Stimulated activated CD4-positive, alpha-beta T cell treated with anti-CD3 and anti-CD28 coated beads, Interleukin-15, amount 100 ng/mL, for 48 hours (primary cell): ENCODE measurements at places on chromosomes 16 and 17.

- no peak for DNase-seq
These were observed 3.9 kb downstream of the CCR7 start for GRCh38 chr17:40561294-40561870.

DNA sequence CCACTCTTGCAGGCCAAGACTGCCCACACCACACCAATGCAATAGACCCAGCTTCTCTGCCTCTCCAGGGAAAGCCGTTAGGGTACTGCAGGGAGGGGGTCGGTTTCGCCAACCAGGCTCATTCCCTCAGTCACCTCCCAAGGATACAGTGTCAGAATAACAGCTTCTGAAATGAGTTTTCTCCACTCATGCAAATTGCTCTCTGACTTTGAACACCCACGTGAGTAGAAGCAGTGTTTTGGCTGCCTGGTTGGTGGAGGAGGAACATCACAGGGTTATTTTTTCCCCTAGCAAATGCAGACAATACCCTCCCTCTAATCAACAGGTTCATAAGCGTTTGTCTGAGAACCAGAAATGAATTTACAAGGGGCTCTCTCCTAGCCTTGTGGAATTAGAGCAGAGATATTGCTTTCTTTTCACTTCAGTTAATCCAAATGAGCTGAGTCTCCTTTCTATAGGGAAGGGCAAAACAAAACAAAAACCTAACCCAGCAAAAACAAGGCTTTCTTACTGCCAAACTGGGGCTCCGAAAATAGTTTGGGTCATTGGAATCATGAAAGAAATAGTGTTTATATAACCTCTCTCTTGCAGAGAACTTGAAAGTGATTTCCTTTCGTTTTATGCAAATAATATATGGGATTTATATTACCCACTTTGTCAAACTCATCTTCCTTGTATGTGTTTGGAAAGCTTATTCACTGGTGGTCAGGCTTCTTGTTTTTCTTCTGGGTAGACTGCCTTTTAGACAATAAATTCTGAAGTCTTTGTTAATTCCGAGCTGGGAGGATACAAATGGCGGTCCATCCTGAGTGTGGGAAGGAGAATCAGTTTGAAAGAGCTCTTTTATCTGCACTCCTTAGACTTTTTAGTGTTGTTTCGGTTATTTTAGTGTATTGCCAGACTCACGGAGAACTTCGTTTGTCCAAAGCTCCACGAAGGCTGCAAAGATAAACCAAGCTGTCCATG is 229.9 kb downstream of the MSI2 start:
- no peak for DNase-seq

GRCh38 chr16:4664538-4665418 is 28.6 kb upstream of the NUDT16L1 start:
- DNase-seq = no peak

- DNase-seq = no peak
These were observed 483 bp downstream of the RPA1 start for GRCh38 chr17:1830288-1830687.

DNA sequence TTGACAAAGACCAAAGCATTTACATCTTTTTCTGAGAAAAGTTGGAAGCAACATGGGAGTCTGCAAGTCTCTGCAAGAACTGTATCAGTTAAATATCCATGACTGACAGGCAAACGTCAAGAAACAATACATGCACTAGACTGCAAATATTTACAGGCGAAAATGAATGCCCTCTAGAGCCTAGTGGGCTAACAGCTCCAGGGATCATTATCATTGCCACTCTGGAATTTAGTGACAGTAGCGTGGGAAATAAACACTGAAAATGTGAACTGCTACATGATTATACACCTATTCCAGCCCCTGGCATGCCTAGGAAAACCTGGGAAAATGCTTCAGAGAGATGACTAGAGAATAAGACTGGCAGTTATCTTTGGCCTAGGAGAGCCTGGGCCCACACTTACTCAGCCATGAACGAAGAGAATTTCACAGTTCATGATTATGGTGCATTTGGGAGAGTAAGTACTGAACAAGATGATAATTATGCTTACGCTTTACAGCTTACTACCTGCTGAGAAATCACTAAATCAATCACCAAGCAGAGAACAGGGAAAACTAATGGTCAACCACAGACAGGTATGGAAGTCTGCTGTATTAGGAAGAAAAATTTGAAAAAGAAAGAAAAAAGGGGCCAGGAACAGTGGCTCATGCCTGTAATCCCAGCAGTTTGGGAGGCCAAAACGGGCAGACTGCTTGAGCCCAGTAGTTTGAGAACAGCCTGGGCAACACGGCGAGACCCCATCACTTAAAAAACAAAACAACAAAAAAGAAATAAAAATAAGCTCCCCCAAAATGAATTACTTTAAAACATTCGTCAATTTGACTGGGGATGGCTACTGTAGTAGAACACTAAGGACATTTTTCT is 66.6 kb upstream of the CLEC18B start:
- DNase-seq = no peak

DNA sequence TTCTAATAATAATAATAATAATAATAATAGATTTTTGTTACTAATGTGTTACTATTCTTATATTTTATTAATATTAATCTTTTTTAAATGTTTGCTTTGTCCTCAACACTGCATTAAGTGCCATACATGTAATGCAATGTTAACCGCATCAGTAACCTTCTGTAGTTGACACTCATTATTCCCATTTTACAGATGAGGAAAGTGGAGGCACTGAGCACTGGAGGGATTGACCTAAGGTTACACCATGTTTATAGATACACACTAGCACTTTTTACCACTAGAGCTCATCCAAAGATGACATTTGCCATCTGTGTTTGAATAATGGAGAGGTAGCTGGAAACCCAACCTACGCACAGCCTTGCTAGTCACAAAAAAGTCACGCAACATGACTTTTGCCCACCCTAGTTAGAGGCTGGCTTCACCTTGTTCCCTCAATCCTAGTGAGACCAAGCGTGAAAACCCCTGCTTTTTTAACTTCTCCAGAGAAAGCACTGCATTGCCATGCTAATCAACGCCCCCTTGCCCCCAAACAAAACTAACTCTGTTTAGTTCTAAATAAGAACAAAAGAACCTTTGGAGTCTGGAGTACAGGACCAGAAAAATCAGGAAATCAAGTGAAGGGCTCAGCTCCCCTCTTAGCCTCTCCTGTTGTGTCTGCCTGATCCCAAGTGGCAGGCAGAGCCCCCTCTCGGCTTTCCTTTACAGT is 2.3 kb downstream of the ARSG start:
- DNase-seq = no peak

DNA sequence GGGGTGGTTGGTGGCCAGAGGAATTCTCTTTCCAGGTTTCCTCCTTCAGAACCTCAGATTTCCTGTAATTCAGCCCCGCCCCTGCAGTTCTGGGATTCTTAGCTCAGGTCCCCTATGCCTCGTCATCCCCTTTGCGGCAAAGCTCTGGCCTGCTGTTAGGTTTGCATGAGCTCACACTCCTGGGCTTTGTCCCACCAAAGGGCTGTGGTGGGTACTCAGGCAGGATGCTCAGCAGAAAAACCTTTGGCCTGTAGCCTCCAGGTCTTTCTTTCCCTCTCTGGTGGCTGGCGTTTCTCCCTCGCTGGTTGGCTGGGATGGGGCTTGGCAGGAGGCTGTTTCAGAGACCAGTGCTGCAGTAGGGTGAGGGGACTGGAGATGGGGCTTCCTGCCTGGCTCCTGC is 9.6 kb upstream of the PLEKHG4 start:
- no peak for DNase-seq

GRCh38 chr17:61461967-61462718 is 9.9 kb downstream of the TBX4 start:
- DNase-seq = no peak

DNA sequence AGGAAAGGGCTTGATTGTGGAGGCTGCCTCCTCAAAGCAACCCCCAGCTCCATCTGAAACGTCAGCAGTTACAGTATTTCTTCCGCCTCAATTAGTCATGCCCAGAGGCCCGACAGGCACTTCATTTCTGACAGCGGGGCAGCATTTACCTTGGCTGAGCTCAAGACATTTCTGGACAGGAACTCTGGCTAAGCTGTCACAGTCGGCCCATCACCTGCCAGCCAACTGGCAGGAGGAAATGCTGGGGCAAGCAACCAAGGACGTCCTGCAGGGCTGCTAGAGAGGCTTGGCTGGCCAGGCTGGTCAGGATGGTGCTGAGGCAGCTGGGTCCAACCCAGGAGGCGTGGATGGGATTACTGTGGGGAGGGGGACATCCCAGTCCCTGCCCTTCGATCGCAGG is 27.8 kb downstream of the PLXDC1 start:
- DNase-seq = no peak

- DNase-seq = no peak
These were observed 4.3 kb downstream of the ABI3 start for GRCh38 chr17:49214676-49215360.

DNA sequence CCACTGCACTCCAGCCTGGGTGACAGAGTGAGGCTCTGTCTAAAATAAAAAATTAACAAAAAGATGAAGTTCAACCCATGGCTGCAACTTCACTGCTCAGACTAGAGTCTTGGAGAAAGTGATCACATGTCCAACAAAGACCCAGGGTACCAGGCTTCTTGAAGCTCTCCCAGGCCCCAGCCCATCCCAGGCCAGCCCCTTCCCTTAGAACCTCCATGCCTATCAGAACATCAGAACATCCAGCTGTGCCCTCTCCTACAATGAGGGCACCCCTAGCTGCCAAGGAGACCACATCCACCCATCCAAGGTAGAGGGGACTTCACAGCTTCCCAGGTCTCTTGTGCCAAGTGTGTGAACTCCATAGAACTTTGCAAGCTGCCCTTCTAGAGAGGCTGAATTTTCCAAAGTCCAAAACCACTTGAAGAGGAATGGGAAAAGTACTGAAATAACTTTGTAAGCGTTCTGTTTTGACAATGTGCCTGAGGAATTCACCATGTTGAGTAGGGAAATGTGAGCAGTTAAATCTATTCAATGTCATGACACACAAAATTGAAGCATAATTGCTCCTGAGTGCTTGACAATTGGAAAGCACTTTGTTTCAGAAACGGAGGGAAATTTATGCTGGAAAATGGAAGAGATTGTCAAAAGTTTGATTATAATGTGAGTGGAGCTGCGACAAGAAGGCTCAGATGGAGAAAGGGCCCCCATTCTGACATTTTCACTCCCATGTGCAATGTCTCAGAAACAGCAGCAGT is 230.4 kb downstream of the ZNF423 start:
- DNase-seq = no peak

DNA sequence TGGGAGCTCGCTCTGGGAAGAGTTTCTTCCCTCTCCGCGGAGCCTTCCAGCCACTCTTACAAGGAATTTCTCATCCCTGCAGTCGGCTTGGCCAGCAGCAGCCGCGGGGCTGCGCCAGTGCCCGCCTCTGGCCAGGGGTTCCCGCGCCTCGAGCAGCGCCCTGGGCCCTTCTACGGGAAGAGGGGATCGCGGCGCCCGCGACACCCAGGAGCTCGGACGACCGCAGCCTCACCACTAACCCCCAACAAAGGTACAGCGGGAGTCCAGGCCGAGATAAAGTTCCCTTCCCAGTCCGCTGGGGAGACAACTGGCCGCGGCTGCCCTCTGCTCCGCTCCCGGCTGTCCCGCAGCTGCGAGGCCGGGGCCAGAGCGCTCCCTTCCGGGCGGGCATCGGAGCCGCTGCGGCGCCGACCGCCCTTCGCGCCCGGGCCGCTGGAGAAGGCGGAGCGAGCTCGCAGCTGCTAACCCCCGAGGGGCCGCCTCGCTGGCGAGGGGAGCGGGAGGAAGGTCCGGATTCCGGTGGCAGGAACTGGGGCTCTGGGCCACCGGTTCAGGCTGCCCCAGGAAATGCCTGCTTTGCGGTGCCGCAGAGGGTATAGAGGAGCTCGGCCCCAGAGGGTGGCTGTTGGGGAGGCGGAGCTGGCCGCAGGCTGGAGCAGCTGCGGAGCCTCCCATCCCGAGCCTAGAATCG is 3.6 kb upstream of the HS3ST3B1 start:
- DNase-seq = no peak

- DNase-seq = no peak
These were observed 147.9 kb upstream of the CHMP6 start for GRCh38 chr17:80843741-80844156.

GRCh38 chr16:13958474-13958873 is 38.5 kb downstream of the ERCC4 start:
- DNase-seq = no peak

DNA sequence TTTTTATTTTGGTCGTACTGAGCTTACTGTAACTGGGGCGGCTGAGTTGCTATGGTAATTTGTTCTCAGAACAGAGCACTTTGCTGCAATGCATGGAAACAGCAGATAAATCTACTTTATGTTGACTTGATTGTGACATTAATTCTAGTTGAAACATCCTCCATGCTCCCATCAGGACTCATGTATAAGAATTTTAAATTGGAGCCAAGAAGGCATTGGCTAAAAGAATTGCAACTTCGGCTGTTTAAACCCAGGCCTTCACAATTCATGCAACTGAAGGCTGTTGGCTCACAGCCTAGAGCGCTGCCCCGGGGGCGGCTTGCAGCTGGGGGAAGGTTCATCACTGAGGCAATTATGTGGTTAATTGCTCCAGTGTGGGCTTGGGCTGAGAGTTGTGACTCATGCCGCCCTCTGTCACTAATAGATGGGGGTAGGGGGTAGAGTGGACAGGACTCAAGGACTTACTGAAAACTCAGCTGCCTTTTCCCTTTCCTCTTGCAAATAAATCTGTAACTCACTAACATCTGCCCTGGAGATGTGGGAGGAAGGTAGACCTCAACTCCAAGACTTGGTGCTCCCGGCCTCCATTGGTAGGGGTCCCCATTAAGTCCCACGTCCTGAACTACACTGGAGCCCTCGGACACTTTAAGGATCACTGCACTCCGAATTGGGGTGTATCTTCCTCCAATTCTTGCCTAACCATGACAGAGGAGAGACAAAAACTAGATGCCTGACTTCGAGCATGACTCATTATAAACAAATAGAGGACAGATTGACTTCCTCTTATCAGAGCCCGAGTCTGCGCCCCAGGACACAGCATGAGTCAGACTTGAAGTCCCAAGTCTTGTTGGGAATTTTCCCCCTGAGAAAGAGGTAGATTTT is 37.5 kb downstream of the ERCC4 start:
- DNase-seq = no peak

- DNase-seq = peak; percentile 86
These were observed 3.0 kb downstream of the PFN1 start for GRCh38 chr17:4945176-4945943.

- no peak for DNase-seq
These were observed 150.2 kb downstream of the ZFHX3 start for GRCh38 chr16:72897707-72898106.

- no peak for DNase-seq
These were observed 4.2 kb downstream of the CES1 start for GRCh38 chr16:55828680-55829079.

- DNase-seq = no peak
These were observed 109.6 kb downstream of the CLEC16A start for GRCh38 chr16:11053916-11054460.
